ENCODE measurements at places on chromosomes 4 and X.

DNA sequence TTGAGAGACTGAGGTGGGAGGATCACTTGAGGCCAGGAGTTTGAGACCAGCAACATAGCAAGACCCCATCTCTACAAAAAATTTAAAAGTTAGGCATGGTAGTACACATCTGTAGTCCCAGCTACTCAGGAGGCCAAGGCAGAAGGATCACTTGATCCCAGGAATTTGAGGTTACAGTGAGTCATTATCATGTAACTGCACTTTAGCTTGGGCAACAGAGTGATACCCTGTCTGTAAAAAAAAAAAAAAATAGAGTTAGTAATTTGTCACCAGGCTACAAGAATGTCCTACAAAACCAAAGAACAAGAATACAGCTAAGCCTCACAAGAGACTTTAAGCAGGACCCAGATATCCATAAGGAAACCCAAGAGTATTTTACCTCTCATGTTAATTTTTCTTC, 27.0 kb upstream of the RAB28 start:
- DNase-seq = no peak

DNA sequence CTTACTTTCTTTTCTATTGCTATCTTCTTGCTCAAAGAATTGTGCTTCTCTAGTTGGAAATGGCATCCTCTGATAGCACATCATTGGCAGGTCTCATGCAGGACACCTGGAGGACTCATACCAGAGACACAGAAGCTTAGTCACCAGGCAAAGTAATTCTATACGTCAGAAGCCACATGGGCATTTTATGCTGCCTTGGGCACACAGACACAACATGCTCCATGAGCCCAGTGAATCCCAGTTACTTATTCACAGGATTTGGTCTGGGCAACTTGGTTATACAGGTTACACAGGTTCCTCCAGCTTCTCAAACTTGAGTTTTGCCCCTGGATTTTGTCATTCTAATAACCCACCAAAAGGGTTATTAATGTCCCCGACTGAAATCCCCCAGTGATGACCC, 7.1 kb downstream of the RASSF6 start:
- DNase-seq = no peak

- no peak for DNase-seq
Observed at GRCh38 chr4:113781439-113782040, 20.0 kb upstream of the CAMK2D start.

DNA sequence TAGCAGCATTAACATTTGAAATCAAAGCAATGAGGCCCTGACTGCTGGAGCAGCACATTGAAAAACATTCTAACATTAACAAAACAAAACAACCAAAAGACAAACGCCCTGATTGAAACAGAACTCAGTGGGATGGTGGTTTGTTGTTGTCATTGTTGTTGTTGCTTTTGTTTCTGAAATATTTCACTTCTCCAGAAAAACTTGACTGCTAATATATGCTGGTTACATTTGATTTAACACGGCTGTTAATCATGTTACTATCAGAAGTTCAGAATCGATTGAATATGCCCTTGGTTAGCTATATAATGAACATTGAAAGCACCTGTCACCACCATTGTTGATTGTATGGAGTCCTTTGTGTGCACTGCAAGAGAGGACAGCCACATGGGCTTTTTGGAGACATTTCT, 790.4 kb upstream of the GALNTL6 start:
- DNase-seq = no peak

DNA sequence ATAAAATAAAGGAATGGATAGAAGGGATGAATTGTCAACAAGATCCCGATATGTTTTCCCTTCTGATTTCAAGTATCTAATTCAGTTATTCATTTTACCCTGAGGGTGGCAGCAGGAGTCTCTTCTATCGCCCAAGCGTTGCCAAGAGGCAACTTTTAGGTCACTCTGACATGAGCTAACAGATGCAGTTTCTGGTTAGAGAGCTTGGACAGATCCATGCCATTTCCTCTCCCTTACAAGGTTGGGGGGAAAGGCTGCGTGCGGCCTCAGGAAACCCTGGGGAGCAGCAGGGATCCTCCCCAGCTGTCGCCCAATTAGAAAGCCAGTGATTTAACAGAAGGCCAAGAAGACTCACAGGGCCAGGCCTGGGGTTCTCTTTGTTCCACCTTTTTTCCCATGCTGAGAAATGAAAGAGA, 35.3 kb upstream of the WAS start:
- DNase-seq = no peak

- DNase-seq = no peak
Observed at GRCh38 chrX:11375614-11376119, 82.5 kb downstream of the AMELX start.

DNA sequence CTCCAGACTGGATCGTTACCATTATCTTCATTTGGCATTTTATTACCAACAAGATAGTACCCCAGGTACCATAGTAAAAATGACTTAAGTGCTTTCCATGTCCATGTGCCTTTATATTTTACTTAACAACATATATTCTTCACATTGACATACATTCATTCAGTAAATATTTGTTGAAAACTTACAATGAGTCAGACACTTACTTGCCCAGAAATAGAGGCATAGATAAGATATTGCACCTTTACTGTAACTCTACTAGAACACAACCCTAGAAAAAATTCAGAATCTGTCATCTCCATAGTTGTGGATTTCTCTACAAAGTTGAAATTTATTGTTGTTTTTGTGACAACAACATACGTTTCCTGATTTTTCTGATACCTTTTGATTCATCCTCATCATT, 640.6 kb downstream of the RPA4 start:
- DNase-seq = no peak

GRCh38 chr4:144750348-144750747, 104.4 kb downstream of the HHIP start:
- DNase-seq = no peak

- DNase-seq = no peak
Observed at GRCh38 chr4:37615720-37616063, 70.5 kb downstream of the RELL1 start.

GRCh38 chr4:78057135-78057599, at the start of gene FRAS1:
Gene FRAS1 (plus strand): TSS chr4:78057323. CDS start chr4:78058010, 687 bp downstream.
- no peak for DNase-seq

DNA sequence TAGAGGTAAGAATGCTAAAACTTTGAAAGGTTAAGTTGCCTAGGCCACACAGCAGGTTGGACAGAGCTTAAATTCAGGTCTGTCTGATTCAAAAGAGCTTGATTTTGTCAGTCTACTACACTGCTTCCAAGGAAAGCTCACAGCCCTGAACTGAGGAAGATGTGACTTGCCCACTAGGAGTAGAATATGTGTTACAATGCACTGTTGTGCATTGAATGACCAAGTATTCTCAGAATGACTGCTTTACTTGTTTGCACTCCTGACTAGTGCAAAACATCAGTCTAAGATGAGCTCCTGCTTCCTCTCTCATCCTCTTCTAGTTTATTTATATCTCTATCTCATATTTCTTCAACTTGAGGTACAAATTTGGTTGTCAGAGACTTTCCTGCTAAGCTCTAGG, 56.2 kb downstream of the AWAT2 start:
- no peak for DNase-seq

DNA sequence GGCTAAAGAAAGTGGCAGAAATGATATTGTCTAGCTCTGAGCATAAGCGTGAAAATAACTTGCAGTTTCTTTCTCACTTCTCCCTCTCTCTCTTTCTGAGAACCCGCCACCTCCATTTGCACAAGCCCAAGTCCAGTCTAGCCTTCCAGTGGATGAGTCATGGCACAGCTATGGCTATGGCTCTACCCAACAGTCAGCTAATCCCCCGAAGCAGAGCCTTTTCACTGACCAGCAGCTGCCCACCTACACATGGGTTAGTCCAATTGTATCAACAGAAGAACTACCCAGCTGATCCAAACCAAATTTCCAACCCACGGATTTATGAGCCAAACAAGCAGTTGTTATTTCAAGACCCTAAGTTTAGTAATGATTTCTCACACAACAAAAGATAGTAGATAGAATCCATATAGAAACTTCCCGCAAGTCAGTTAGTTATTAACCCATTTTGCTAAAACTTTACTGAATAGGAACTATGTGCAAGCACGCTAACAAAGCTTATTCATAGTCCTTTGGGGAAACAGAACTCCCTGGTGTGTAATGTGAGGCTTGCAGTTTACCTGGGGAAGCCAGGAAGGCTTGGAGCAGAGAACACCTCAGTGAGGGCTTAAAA, 282.3 kb downstream of the INPP4B start:
- no peak for DNase-seq

GRCh38 chr4:124420166-124420695, 292.3 kb downstream of the ANKRD50 start:
- no peak for DNase-seq

GRCh38 chrX:132491191-132491590, 2.4 kb upstream of the MBNL3 start:
- no peak for DNase-seq

Measured in right lobe of liver (tissue), 6 donors.